ENCODE measurements at places on chromosomes 4 and X.

DNA sequence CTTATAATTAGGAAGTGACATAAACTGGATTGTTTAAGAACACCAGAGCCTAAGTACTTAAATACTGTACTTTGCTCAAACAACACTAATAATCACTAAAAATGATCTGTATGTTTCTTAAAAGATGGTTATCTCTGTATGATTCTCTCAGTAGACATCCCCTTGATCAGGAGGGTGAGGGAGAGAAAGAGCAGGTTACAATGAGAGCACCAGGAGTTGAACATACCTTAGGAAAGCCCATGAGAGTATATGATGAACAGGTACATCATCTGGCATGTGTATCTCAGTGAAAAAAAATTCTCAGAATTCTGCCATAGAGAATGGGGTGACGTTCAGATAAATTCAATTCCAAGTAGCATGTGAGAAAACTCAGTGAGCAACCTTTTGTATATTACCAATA lies 59.9 kb upstream of the IL2 start:
- DNase-seq: no peak

DNA sequence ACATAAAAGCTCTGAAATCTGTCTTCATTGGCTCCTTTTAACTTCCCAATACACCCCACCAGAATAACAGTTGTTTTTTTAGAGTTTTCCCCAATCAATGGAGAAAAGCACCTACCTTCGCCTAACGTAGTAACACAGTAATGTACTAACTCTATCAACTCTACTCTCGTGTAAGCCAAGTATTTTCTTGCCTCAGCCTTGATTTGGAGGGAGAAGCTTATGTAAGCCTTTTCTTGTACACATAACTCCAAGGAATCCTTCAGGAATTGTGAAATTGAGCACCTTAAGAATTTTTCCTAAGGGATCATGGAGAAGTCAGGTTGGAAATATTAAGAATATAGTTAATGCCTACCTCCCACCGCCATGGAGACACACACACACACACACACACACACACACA lies 181.2 kb downstream of the RAPGEF2 start:
- DNase-seq: no peak

DNA sequence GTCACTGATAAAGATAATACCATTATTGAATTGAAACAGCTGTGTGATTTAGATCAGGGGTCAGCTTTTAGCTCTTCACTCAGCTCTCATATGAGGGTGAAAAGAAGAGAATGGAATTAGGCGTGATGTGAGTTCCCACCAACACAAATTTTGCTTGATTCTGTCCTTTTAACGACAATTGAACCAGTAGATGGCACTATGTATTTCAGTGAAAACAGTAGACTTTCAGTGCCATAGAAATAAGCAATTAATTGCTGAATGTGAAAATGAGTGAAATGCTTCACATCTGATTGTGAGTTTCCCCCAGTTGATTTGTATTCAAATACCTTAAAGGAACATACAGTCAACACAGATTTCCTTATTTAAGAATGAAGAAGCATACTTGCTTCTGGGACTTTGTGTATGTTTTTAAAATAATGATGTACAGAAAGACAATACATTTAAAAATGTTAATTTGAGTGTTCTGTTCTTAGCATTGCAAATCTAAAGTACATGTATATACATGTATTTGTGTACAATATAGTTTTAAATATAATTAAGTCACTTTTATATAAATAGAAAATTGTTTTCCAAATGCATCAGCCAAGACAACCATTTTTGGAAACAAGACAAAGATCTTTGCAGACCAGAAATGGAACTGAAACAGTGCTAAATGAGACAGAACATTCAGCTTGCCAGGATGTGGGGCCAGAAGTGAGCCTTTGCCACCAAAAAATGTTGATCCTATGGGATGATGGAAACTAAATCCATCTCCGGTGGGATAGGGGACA lies 178.8 kb downstream of the SNCA start:
- no peak for DNase-seq

DNA sequence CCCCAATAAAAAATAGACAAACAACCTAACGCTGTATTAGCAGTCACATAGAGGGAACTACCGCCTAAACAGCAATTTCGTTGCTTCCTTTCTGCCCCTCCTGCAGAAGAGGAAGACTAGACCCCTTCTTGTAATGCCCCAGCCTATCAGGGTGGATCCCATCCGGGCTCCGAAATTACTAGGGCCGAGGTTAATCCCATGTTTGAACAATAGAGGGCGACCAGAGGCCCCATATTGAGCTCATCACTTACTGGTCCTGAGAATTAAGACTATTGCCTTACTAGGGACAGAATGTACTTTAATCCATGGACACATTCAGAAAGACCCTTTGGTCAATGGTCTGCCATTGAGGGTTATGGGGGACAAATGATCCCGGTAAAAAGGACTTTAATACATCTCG lies 11.8 kb upstream of the ZNF630 start:
- DNase-seq: peak; percentile 2

- no peak for DNase-seq
Measured at GRCh38 chr4:75371915-75372314, 142.3 kb downstream of the RCHY1 start.

DNA sequence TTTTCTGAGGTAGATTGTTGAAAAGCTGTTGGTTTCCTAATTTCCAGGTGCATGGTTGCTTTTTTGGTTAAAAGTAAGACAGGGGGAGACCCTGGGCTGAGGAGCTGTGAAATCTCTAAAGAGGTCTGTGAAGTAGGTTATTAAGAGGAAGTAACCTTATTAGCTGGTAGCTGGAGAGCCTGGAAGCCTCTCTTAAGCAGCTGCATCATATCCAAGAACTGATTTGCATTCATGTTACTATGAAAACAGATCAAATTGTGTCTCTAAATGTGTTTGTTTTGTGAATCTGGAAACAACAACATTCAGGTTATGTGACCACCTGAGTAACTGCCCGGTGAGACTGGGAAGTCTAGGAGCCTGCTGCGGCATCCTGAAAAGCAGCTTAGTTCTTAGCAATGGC lies 54.1 kb downstream of the ARHGAP10 start:
- no peak for DNase-seq

- no peak for DNase-seq
Measured at GRCh38 chr4:56871371-56871866, 36.3 kb upstream of the REST start.

- DNase-seq: no peak
Measured at GRCh38 chr4:94831607-94832006, 73.9 kb downstream of the BMPR1B start.

DNA sequence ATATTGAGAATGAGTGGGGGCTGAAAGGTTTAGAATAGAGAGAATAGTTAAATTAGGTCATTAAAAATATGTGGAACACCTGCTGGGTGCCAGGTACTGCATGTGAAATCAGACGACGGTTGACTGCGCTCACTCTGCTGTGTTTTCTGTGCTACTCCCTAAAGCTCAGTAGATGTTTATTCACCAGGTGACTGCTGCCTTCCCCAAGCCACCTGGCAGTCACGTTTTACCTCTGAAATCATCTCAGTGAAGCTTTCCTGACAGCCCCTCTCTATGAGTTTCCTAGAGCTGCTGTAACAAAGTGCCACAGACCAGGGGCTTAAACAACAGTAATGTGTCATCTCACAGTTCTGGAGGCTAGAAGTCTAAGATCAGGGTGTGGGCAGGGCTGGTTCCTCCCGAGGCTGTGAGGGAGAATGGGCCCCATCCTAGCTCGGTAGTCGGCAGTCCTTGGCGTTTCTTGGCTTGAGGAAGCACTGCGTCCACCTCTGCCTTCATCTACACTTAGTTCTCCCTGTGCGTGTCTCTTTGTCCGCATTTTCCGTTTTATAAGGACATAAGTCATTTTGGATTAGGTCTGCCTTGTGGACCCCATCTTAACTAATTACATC lies 25.3 kb downstream of the ADD1 start:
- no peak for DNase-seq

GRCh38 chr4:56856656-56857055 lies 35.2 kb upstream of the SPINK2 start:
- no peak for DNase-seq

DNA sequence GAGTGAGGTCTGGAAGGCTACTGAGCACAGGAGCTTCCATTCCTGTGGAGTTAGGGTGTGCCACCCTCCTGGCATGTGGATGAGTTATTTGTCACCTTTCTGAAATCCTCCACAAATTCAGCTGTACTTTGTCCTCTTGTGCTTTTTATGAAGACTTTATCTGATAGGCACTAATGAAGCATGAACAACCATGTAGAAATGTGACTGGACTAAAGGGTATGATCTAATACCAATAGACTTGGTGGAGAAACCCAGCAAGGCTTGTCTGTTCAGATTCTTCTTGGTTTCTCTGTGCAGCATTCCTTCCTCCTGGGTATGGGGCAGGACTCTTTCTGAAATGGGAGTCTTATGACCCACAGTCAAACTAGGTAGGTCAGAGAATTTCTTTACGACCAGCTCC lies 9.6 kb downstream of the NBDY start:
- no peak for DNase-seq

- no peak for DNase-seq
Measured at GRCh38 chr4:101862595-101862994, 72.1 kb downstream of the BANK1 start.

DNA sequence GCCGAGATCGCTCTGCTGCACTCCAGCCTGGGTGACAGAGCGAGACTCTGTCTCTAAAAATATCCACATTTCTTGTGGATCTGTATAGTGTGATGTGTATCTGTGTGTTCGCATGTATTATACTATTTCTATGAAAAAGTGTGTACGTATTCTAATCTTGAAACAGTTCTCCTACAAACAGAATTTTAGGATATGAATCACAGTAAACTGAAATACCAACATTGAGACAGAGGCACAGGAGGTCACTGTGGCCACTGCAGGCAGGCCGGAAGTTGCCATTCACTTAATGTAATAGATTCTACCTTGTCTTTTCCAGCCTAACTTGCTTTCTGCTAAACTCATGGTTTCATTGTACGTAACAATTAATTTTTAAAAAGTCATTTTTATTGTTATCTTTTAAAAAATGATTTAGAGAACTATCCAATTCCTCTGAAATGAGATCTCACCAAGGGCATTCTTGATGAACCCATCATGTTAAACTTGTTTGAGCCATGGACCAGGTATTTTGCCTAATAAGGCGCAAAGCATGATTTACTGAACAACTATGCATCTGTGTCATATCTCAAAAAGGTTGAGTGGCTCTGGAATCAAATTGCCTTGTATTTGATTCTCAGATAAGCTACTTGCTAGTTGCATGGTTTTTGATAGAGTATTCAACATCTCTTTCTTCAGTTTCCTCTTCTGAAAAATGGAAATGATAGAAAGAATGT lies 154.9 kb upstream of the GYPA start:
- no peak for DNase-seq

DNA sequence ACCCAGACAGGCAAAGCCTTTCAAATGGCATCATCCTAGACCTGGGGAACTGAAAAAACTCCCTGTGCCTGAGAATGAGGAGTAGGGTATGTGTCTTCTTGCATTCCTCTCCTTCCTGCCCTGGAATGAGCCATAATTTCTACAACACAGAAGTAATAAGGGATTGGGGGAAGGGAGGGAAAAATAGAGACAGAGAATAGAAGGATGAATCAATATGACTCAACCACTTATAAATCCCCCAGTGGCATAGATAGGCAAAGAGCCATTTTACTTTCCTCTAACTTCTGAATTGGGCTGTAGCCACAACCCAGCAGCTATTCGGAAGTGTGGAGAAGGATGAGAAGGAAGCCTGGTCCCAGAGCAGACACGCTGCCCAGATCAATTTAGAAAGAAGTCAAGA lies 99.9 kb downstream of the NHS start:
- no peak for DNase-seq

GRCh38 chr4:147820975-147821374 lies 89.1 kb downstream of the ARHGAP10 start:
- DNase-seq: no peak

- DNase-seq: no peak
Measured at GRCh38 chr4:82219346-82219745, 154.4 kb downstream of the HNRNPD start.

DNA sequence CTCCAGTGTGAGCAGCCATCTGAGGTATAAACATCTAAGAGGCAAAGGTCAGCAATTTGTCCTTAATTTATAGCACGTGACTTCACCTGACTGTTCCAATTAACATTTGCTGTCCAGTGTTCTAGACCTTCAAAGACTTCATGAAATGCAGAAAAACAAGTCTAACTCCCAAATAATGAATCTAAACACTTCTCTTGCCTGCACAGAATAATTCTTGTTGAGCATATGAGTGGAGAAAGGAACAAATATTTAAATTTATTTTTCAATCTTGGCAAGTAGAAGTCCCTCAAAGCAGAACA lies 12.0 kb downstream of the RFC1 start:
- no peak for DNase-seq

DNA sequence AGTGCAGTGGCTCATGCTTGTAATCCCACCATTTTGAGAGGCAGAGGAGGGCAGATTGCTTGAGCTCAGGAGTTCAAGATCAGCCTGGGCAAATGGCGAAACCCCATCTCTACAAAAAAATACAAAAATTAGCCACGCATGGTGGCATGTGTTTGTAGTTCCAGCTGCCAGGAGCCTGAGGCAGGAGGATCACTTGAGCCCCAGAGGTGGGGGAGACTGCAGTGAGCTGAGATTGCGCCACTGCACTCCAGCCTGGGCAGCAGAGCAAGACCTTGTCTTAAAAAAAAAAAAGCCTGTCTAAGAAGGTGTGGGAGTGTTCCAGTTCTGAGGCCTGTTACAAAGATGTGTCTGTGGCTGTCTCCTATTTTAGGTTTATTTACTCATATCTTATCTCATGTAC lies 38.0 kb downstream of the PI4K2B start:
- DNase-seq: no peak

DNA sequence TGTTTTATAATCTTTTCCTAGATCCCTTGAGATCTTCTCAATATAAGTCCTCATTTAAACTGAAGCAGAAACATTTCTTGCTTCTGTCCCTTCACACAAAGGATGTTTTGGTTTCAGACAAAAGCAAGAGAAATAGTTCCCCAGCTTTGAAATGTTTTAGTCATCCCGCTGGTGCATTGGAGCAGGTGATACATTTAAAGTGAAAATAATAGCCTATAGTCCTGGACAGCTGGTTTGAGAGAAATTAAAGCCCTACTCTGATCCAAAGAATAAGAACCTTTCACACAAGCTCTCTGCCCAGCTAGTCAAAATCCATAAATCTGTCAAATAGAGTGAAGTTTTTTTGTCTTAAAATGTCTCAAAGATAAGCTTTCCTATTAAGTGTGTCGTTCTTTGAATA lies 79.4 kb downstream of the LUZP4 start:
- no peak for DNase-seq

DNA sequence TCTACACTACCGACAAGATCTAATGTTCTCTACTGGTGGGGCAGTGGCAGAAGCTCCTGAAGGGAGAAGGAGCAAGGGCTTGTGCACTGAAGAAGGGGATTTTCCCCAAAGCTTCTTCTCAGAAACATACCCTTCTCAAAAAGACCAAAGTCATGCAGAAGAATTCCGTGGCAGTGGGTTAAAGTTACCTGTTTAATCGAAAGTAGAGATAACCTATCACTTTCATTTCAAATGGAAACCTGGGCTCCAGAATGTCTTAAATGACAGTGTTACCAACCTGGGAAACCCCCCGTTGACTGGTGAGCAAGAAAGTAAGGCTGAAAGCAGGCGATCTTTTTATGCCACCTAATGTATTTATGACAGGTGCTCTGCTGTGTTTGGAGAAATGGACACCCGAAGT lies 92.5 kb upstream of the TEX13D start:
- DNase-seq: no peak
